ENCODE measurements at places on chromosomes 12 and 14.

DNA sequence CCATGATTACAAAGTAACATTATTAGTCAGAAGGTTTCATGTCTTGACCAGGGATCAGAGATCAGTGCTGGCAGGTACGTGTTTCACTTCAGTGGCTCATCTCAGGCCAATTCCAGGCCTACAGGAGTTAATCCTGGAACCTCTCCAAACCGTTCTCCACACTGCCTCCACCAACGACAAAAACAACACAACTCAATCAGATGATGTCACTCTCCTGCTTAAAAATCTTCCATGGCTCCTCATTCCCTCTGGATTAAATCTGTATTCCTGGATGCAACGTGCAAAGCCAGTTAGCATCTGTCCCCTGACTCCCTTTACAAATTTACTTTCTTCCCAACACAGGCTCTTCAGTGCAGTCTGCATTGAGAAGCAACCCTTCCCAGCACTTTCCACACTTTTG is 34.3 kb upstream of the TXNRD1 start:
- DNase-seq, result no peak

- DNase-seq, result no peak
These were observed at the start of gene PTPN21 for GRCh38 chr14:88554457-88555286. TSS of gene PTPN21 (minus strand) at chr14:88555007. CDS start at chr14:88550417, 4,590 bp downstream.

GRCh38 chr12:95943330-95943842 is at the start of gene AMDHD1:
TSS of gene AMDHD1 (plus strand) at chr12:95943331. CDS start at chr12:95943399, 68 bp downstream.
- no peak for DNase-seq

GRCh38 chr14:29165431-29165830 is 398.8 kb downstream of the FOXG1 start:
- DNase-seq, result no peak

DNA sequence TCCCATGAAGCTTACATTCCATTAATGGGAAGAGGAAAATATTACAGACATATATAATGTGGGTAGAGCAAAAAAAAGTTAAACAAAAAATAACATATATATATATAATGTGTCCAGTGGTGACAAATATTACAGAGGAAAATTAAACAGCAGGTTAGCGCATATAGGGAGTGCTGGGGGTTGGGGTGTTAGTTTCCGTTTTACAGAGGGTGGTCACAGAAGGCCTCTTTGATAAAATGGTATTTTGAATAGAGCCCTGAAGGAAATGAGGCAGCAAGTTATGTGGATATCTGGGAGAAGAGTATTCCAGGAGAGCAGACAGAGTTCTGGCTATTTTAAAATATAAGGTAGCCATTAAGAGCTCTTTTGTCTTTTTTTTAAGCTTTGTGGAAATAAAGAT is 73.2 kb downstream of the DCAF5 start:
- DNase-seq, result no peak

DNA sequence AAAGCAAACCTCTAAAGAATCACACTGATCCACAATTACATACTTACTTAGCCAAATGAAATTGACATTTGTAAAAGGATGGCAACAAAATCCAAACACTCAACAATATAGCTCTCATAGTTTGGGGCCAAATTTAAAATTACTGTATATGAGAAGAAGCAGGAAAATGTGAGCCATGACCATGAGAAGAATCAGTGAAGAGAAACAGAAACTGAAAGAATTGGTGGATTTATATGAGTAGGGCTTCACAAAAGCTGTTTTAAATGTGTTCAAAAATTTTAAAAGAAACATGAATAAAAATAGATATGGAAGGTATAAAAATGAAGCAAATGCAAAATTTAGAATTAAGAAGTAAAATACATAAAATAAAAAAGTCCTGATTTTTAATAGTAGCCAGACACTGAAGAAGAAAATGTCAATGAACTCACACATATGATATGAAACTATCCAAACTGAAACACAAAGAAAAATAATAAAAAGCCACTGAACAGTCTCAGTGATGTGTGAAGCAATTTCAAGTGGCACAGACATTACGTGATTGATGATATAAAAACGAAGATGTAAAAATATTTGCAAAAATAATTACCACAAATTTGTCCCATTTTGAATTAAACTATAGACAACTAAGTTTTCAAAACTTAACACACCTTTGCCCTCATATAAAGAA is 87.9 kb upstream of the MDGA2 start:
- DNase-seq, result no peak

- DNase-seq, result peak; percentile 68
These were observed 29.4 kb upstream of the STAC3 start for GRCh38 chr12:57280211-57281062.

DNA sequence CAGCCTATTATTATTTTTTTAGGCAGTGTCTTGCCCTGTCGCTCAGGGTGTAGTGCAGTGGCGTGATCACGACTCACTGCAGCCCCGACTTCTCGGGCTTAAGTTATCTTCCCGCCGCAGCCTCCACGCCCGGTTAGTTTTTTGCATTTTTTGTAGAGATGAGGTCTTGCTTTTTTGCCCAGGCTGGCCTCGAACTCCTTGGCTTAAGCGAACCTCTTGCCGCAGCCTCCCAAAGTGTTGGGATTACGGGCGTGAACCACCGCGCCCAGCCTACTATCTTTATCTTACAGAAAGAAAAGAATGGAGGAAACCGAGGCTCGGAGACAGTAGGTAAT is 507 bp upstream of the PTPN11 start:
- DNase-seq, result no peak

GRCh38 chr12:5622280-5622679 is 190.4 kb downstream of the NTF3 start:
- no peak for DNase-seq

DNA sequence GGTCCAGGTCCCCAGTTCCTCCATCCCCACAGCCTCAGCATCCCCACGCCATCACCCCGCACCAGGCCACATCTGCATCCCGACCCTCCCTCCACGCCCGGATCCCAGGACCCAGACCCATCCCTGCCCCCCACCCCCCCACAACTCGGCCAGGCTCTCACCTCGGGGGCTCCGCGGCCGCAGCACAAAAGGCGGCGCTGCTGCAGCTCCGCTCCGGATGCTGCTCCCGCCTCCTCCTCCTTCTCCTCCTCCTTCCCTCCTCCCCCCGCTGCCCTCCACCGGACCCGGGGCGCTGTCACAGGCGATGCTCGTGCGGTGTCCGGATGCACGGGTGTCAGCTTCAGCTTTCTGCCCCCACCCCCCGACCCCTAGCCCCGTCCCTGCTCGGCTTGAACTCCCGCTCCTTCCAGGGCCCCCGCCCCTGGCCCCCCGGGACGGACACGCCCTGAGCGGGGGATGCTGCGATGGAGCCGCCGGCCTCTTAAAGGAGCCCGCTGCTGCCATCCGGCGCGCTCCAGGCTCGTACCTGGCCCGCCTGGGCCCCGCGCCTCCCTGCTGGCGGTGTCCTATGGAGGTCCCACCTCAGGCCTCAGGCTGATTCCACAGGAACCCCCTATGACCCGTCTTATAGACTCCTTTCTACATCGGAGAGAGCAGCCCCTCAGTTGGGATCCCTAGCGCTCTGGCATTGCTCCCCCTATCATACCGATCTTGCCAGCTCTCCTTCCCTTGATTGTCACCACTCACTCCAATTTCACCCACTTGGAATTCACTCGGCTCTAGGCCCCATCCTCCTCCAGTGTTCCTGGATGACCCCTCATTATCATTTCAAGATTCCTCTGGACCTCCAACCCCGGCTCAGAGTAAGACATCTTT is at the start of gene MAP3K12:
TSS of gene MAP3K12 (minus strand) at position 193 of the 876 bp plus-strand sequence. CDS start 12,067 bp downstream, outside the sequence.
- no peak for DNase-seq

All from foreskin keratinocyte (primary cell).